ENCODE measurements at places on chromosomes 12 and 14.

GRCh38 chr12:64431791-64432190 is 20.1 kb upstream of the TBK1 start:
- DNase-seq: no peak

DNA sequence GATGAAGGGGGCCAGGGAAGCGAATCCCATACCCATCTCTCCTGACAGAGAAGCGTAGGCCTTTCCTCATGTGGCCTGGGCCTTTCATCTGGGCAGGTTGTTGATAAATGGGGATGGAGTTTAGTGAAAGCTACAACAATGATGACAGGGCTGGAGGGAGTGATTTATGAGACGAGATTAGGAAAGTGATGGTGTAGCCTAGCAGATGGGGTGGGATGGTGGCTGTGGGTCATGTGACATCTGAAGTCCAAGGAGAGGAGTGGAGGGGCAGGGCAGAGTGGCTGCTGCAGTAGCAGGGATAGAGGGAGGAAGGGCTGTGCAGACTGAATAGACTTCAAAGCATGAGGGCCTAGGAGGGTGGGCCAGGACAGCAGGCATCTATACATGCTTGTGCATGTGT is 85.5 kb downstream of the ADCK1 start:
- DNase-seq: no peak

DNA sequence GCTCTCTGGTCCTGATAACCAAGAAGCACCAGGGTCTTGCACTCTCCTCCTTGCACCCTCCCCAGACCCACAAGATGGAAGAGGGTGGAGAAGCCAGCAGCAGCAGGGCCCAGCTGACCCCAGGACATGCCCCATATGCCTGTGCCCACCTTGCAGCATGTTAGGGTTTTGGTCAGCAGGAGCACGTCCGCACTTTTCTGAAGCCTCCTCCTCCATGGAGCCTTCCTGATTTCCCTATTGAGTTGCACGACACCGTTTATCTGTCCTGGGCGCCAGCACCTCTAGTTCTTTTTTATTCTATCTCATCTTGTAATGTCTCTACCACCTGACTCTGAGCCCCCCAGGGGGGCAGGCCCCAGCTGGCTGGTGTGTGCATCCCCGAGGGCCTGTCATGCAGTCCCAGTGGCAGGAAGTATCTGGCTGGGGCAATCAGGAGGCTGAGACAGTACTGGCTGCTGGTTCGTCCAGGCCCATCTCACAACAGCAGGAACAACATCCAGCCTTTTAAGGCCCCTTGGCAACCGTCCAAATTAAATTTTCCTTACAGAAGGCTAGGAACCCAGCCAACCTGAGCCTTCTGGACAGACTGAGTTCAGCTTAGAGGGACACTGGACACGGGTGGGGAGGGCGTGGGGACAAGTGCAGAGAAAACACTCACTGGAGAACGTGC is 39.6 kb downstream of the CCDC85C start:
- DNase-seq: peak; percentile 74

DNA sequence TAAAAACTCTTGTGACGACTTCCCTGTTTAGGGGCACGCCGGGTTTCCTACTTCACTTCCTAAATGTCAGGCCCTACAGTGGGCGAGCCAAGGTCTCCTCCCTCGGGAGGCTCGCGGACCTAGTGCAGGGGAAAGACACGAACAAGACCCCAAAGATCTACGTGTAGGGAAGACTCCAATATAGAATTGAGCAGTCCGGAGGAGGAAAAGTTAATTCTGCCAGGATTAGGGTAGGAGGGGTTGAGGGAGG is 564 bp downstream of the ATXN3 start:
- DNase-seq: peak; percentile 74

DNA sequence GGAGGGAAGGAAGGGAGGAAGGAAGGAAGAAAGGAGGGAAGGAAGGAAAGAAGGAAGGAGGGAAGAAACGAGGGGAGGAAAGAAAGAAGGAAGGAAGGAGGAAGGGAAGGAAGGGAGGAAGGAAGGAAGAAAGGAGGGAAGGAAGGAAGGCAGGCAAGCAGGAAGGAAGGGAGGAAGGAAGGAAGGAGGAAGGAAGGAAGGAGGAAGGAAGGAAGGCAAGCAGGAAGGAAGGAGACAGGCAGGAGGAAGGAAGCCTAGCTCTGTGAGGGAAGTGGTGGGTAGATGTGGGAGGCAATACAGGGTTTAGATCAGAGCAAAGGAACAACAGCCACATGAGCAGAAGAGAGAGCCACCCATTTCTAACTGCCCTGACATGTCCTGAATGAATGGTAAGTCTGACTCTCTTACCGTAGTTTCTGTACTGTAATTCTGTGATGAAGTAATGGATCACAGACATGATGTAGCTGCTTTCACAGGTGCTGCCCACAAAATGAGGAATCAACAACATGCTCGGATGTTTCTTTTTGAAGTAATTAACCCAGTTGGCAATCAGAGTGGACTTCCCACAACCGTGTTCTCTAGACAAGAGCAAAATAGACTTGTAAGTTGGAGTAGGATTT is 24.4 kb upstream of the HSP90B1 start:
- DNase-seq: no peak

- no peak for DNase-seq
These were observed 24.2 kb downstream of the ACACB start for GRCh38 chr12:109140560-109140959.

- DNase-seq: peak; percentile 66
These were observed 370.2 kb downstream of the DPF3 start for GRCh38 chr14:72523424-72524294.

- no peak for DNase-seq
These were observed 159.2 kb upstream of the LRIG3 start for GRCh38 chr12:59079472-59079871.

DNA sequence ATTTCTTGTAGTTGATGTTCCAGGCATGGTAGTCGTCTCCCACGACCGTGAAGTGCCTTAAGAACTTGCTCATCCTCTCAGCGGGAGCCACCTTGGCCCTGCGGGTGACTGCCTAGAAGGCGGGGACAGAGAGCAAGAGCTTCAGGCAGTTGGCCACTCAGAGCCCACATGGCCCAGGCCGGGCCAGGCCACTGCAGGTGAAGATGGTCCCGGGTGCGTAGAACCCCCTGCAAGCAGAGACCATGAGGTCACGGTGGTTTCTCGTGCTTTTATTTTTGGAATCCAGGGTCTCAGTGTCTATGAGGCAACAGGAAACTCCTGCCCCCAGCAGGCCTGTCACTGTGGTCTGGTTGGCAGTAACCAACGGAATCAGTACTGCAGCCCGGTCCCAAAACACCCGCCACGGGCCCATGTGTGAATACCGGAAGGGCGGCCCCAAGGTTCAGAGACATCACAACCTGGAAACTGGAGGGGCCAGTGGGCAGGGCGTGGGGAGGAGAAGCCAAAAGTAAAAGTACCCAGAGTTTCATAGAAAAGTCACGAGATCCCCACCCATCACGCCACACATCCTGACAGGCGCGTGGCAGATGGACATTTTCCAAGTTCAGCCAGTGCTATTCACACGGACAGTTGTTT is 27.5 kb downstream of the HVCN1 start:
- DNase-seq: no peak

GRCh38 chr12:103827911-103828391 is 13.1 kb downstream of the NT5DC3 start:
- DNase-seq: no peak

- DNase-seq: no peak
These were observed 29.2 kb downstream of the CLEC2D start for GRCh38 chr12:9698681-9699080.

DNA sequence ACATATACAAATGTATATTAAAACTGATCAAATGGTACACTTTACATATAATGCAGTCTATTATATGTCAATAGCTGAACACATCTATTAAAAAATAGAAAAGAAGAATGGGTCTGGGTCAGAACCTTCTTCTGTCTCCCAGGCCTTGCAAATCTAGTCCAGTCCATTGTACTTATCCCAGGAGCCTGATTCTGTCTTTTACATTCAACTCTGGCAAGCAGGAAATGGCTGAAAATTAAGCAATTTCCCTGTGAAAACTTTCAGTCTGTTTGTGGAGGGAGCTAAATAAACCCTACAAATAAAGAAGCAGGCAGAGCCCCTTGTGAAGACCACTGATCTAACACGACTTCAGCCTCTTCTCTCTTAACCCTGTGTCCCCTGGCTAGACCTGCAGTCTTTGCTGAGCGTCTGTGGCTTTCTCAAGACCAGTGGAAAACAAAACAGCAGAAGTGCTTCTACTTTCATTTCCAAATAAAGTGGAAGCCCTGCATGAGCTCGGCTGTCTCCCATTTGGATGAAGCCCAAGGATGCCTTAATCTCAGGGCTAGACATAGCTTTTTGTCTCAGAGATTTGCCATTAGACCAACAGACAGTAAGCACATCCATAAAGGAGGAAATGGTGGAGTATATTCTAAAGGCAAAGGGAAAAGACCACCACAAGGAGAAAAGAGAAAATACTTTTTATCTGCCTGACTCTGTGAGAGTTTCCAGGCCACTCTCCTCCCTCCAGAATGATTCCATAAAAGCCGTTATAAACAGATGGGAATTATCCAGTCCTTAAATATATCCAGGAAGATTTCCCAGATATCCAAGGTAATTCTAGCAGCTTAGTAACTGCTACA is 48.2 kb downstream of the CRACR2A start:
- no peak for DNase-seq

- DNase-seq: no peak
These were observed 235.2 kb downstream of the CHST11 start for GRCh38 chr12:104691721-104692556.

DNA sequence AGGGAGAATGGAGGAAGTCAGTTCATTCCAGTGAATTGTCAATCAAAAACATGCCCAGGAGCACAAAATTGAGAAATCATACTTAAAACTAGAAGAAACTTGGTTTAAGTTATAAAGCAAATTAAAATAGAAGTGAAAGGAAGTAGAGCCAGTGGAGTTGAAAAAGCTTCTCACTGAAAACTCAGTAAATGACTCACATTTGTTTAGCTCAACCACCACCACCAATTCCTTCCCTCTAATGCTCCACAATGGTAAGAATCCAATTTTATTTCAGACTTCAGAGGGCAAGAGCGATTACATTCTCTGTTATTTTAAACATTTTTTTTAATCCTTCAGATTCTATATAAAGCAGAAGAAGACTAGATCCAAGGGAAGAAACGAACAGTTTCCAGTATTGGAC is 19.4 kb downstream of the UTP20 start:
- no peak for DNase-seq

GRCh38 chr12:73226593-73226992 is 954.4 kb downstream of the TRHDE start:
- no peak for DNase-seq

GRCh38 chr14:65287264-65288131 is 125.0 kb upstream of the FUT8 start:
- DNase-seq: no peak

- no peak for DNase-seq
These were observed 24.9 kb downstream of the SFSWAP start for GRCh38 chr12:131735476-131736445.

DNA sequence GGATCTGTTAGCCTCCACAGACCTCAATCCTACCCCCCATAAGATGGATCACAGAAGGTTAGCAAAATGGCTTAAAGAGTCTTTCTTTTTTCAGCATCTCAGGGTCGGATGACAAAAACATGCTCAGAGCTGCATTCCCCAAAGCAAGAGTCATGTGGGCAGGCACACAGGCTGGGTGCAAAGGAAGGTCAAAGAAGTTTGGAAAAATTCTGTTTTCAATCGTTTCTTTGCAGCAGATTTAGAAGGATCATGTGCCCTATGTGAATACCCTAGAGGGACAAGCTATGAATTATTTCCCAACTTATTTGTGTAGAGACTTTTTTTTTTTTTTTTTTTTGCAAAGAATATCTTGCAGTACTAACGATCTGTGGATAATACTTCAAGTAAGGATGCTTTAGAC is 845.4 kb downstream of the VRK1 start:
- DNase-seq: no peak

- no peak for DNase-seq
These were observed 507.6 kb downstream of the PCNX1 start for GRCh38 chr14:71414631-71415403.

GRCh38 chr14:42475289-42475688 is 868.6 kb downstream of the LRFN5 start:
- DNase-seq: no peak

- DNase-seq: no peak
These were observed 73.7 kb downstream of the SERPINA3 start for GRCh38 chr14:94685681-94686485.

DNA sequence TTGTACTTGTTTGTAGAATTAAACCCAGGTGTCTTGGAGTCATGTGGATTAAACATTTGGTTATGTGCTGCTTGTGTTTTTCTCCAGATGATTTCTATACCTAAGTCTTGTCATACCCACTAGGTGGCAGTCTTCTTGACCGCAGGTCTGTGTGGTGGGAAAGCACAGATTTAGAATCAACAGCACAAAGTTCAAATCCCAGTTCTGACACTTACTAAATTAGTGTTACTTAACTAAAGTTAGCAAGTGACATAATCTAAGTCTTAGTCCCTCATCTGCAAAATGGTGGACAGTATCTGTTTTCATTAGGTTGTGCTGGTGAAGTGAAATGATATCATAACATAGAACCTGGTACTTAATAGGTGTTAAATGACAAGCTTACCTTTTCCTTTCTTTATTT is 151.0 kb upstream of the ARHGAP5 start:
- no peak for DNase-seq

Data from ovary (tissue), 10 donors.